WTC11 (cell line): ENCODE measurements at places on chromosomes 16 and 17.

DNA sequence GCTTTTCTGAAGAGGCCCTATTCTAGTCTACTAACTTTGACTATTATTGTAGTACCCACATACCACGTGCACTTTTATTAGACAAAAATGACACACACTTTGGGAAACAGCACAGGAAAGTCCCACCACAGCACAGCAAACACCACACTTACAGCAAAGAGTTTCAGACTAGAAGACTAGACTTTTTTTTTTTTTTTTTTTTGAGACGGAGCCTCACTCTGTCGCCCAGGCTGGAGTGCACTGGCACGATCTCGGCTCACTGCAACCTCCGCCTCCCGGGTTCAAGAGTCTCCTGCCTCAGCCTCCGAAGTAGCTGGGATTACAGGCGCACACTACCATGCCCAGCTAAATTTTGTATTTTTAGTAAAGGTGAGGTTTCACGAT lies 20.1 kb downstream of the YWHAE start:
- DNase-seq: no peak

DNA sequence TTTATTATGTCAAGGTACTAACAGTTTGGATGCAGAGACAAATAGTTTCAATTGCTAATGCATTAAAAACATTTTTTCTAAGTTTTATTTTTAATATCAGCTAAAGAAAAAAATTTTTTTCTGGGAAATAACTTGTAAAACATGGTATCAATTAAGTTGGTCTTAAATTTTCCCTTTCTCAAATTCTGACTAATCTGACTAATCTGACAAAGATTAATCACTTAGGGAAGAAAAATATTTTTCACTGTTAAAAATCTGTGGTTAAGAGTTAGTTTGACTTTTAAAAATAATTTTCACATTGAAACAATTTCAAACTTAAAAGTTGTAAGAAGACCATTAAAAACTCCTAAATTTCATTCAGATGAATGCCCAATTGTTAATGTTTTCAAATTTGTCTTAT lies 74.6 kb downstream of the MYO1D start:
- DNase-seq: no peak

DNA sequence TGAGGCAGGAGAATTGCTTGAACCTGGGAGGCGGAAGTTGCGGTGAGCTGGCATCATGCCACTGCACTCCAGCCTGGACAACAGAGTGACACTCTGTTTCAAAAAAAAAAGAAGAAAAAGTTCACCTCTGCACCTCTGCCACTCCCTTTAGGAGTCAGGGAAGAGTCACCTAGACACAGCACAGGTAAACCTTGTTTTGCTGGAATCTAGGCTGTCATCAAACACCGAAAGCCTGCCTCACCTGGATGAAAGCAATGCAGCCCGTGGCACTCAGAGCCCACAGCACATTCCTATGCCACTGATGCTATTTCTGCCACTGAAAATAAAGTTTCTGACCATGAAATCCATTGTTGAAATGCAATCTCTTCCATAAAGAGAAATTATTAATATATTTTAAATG lies 22.2 kb downstream of the CFAP52 start:
- DNase-seq: no peak

- no peak for DNase-seq
Observed at GRCh38 chr16:10296956-10297340, 88.9 kb upstream of the ATF7IP2 start.

DNA sequence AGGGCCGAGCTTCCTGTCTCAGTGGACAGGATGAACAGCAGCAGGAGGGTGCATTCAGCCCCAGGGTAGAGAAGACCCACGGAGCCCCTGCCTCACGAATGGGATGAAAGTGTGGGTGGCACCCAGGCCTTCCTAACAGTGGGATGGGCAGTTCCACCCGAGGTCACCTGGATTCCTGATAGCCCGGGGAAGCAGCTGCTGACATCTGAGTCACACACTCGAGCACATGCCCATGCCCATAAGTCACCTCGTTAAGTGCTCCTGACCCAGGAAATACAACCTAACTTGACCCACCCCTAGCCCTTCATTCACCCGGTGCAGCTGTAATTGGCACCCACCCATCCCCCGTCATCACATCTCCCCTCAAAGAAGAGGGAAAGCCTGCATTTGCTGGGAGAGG lies 85.3 kb upstream of the FOXF1 start:
- no peak for DNase-seq
